ENCODE measurements at places on chromosomes 7 and 10. TPM values are rescaled to one million over a fixed set of nuclear protein-coding genes. Genes with fewer than 3 reads are reported as not detected.

ARL4A gene
- total RNA-seq, result 75.5 TPM

COBL gene
- 1.1 TPM for total RNA-seq

CHST12 gene
- 1.7 TPM for total RNA-seq

CXCL12 gene
- not detected for total RNA-seq

NEBL gene
- total RNA-seq, result 9.2 TPM

CTAGE8 gene
- 2.8 TPM for total RNA-seq

FAM25G gene
- total RNA-seq, result not detected

BHLHA15 gene
- 0.85 TPM for total RNA-seq

CABCOCO1 gene
- total RNA-seq, result not detected

AKR1C4 gene
- total RNA-seq, result not detected

EIF3A gene
- total RNA-seq, result 178 TPM

PRSS37 gene
- total RNA-seq, result not detected

DNAH11 gene
- 3.0 TPM for total RNA-seq

GIMAP7 gene
- not detected for total RNA-seq

H2BK1 gene
- not detected for total RNA-seq

SDK1 gene
- total RNA-seq, result 1.7 TPM

SPDYE8 gene
- total RNA-seq, result not detected

CLEC5A gene
- total RNA-seq, result not detected

COL17A1 gene
- total RNA-seq, result 856 TPM

FFAR4 gene
- not detected for total RNA-seq

CLDN3 gene
- not detected for total RNA-seq

COL28A1 gene
- total RNA-seq, result 0.24 TPM

GPR85 gene
- total RNA-seq, result 0.48 TPM

ZP3 gene
- 43.9 TPM for total RNA-seq

PIK3AP1 gene
- 1.1 TPM for total RNA-seq

PTPRN2 gene
- 1.2 TPM for total RNA-seq

UPK3B gene
- 1.7 TPM for total RNA-seq

TMEM140 gene
- not detected for total RNA-seq

NANOS1 gene
- 1.7 TPM for total RNA-seq

CALML5 gene
- total RNA-seq, result not detected

PLXDC2 gene
- total RNA-seq, result 3.4 TPM

CRYGN gene
- not detected for total RNA-seq

HABP2 gene
- not detected for total RNA-seq

ZNF273 gene
- 1.9 TPM for total RNA-seq

SPDYE9 gene
- not detected for total RNA-seq
